Forelimb muscle (tissue), 1 donor: ENCODE measurements at places on chromosomes 2 and 18.

DNA sequence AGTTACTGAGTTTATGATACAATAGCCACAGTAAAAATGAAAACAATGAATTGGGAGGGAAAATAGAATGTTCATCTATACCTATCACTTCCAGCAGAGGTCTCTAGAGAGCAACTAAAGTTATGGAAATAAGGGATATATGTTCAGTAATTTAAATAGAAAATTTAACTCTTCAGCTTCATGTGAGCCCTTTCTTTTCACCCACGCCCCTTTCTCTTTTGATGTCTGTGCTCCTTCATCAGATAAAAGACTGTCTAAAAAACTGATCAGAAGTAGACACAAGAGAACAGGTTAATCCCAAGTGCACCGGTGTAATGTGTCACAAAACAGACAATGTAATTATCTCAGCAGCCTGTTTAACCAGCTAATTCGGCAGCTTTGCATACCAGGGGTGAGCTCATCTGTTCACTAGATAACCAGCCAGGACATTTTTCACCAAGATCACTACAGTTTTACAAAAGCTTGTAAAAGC lies 238.5 kb upstream of the ERBB4 start:
- peak; percentile 17 for DNase-seq

- DNase-seq: no peak
Observed at GRCh38 chr18:42828881-42829280, 286.6 kb downstream of the RIT2 start.

GRCh38 chr2:7867867-7868266 lies 814.0 kb upstream of the ID2 start:
- DNase-seq: no peak

GRCh38 chr2:74815941-74816340 lies 18.0 kb upstream of the HK2 start:
- DNase-seq: no peak

DNA sequence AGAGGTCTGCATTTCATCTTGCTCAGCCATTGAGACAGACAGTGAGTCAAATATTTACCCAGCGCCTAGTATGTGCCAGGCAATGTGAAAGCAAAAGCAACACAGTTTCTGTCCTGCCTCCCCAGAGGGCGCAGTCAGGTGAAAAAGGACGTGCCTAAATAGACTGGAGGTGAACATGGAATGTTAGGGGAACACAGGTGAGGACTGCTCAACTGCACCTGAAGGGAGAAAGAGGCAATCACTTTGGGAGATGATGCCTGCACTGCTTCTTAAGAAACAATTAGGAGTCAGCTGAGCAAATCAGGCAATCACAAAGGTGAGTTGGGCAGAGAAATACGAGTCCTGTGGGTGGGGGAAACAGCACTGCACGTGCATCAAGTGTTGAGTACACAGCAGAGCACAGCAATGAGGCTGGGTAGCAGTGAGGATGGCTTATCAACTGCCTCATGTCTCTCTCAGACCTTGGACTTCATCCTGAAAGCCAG lies 218.3 kb upstream of the SMAD7 start:
- DNase-seq: no peak
